ENCODE measurements at places on chromosomes 1 and 21.

GRCh38 chr1:24657781-24658180 lies 14.7 kb downstream of the SRRM1 start:
- DNase-seq, result no peak

DNA sequence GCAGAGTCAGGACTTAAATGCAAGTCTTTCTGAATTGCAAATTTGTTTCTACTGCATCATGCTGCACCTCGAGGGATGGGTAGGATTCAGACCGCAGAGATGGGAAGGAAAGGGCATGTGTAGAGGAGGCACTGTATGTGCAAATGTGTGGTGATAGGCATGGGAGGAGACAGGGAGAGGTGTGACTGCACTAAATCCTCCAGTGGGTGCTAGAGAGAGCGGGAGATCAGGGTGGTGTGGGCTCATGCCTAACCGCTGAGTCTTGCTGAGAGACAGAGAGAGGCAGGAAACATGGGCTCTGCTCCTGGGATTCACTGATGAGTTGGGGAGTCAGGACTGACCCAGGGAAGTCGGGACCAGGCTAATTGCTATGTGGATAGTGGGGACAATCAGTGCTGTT lies 61.1 kb downstream of the PTPRU start:
- no peak for DNase-seq

- no peak for DNase-seq
Measured at GRCh38 chr1:226360106-226360746, 47.7 kb downstream of the PARP1 start.

GRCh38 chr1:10599194-10599861 lies 124.6 kb downstream of the PEX14 start:
- DNase-seq, result no peak

- no peak for DNase-seq
Measured at GRCh38 chr1:151545542-151545941, 5.4 kb downstream of the TUFT1 start.

DNA sequence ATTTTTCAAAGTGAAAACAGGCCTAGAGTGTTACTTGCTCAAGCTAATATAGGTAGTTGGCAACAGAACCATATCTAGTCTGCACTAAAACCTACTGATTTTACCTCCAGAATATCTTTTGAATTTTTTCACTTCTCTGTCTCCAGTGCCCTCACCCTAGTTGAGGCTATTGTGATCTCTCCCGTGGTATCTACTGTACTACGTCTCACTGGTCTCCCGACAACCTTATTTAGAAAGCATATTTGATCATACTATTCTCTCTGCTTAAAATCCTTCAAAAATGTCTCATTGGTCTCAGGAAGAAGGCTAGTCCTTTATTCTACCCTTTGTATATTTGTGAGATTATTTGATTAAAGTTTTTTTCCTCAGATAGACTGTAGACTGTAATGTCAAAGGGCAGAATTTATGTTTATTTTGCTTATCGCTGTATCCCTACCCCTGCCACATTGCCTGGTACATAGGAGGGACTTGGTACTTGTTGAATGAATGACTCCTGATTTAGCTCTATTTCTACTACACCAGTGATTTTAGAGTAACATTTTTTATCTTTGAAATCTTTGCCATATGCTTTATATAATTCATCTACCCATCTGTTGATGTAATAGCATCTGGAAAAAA lies 135.5 kb upstream of the KIAA1614 start:
- DNase-seq, result no peak

GRCh38 chr1:66253330-66253921 lies 280.5 kb upstream of the SGIP1 start:
- DNase-seq, result no peak

- DNase-seq, result no peak
Measured at GRCh38 chr1:217004776-217005436, 281.7 kb upstream of the ESRRG start.

DNA sequence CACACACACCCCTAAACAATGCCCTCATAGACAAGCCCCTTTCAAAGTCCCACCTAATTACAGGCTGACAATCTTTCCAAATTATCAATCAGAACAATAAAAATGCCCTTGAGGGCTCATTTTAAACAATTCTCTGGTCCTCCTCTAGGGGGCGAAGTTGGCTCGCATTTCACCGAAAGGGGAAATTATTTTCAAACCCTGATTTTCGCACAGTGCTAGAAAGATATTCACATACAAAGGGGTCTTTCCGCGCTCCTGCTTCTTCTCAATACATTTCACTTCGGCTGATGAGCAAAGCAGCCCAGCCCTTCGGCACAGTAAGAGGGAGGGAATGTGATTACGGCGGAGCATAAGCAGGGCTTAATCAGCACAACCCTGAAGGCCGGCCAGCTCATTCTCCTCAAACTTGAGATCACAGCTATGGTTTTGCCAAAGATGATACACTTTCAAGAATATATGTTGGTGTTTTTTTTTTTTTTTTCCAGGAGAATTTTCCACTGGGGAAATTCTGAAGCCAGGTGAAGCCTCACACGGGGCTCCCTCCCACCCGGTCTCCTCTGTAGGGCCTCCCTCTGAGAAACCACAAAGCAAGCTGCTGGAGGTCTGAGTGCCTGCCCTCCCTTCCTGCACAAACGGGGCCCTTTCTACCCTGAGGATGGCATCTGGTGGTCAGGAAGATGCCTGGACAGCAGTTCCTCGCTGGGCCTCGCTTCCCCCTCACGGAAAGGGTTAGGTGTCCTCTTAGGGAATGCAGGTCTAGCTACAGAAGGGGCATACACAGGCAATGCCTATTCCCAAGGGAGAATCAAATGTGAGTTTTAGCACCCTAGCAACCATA lies 66.9 kb downstream of the GNG12 start:
- DNase-seq, result no peak

GRCh38 chr1:39168301-39169080 lies 36.0 kb upstream of the MACF1 start:
- DNase-seq, result no peak

DNA sequence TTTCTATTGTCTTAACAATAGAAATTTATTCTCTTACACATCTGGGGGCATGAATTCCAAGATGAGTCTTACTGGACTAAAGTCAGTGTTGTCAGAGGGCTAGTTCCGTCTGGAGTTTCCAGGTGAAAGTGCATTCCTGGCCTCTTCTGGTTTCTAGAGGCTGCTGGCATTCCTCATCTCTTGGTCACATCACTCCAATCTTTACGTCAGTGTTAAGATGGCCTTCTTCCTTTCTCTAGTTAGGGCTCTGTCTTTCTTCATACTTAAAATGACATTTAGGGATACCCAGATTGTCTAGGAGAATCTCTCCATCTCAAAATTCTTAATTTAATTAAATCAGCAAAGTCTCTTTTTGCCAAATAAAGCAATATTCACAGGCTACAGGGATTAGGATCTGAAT lies 13.3 kb upstream of the PDC start:
- no peak for DNase-seq

Data from Peyer's patch (tissue), 4 donors.